NCI-H2081 treated with DMSO at 0.1 percent for 48 hours (cell line): ENCODE measurements at places on chromosomes 12 and 14.

DNA sequence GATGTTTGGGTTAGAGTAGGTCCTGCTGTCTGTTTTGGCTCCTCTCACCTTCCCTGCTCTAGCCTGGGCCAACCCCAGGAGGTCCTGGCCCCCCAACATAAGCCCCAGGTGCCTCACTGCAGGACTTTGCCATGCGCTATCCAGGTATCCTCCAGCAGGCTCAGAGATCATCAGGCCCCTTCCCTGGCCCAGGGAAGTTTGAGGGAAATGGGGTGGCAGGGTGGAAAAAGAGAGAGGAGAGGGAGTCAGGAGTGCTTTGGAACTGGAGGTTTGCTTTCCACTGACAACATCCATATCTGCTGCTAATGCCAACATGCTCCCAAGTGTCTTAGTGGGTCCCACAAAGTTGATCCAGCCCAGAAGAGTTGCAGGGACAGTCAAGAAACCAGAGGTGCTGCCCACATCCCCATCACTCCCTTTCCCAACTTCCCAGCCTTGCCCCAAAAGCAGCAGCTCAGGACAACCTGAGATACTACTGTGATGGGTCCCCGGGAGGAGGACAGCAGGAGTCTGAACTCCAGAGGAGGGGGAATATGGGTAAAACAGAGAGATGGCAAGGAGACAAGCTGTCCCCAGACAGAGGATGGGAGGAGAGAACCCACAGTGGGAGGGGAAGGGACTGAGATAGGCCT, 677 bp downstream of the TNS2 start:
- no peak for DNase-seq

DNA sequence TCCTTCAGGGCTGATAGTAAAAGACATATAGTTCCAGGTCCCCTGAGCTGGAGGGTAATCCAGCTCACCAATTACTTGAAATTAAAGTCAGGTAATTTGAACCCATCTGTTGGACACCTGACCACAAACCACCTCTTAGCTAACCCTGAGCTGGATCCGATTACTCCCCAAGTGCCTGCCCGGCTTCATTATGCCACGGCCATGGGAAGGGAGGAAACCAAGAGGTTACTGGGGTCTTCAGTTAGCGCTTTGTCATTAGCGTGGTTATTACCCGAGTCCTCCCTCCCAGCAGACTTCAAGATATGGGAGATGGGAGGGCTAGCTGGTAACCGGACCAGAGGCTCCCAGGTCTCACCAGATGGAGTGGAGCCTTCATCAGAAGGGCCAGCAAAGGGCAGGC, 1071.4 kb downstream of the BCL11B start:
- DNase-seq = no peak

DNA sequence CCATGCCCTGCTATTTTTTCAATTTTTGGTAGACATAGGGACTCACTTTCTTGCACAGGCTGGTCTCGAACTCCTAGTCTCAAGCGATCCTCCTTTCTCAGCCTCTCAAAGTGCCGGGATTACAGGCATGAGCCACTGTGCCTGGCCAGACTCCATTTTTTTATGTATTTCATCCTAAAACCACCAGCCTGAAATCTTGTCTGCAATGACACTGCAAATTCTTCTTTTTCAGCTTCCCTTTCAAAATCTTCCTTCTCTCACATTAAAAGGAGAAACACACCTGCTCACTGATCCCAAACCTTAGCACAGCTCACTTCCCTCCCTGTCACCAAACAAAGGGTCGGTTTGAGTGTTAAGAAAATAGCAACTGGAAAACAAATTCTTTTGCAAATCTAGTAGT, 62.6 kb downstream of the PPP2R5E start:
- DNase-seq = no peak

DNA sequence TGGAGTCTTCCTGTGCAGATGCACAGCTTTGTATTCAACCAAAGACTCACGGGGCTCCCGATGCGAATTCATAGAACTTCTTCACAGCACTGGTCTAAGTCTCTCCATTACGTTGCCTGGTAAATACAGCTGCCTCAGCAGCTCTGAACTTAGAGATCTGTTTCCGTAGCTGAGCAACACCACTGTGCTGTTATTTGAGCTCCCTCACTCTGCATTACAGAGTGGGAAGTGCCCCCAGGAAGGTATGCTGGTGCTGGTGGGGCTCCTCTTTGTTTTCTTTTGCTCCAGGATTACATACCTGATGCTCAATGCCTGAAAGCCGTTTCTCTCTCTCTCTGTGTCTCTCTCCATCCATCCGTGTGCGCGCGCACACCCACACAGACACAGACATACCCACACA, 227.5 kb upstream of the RMST start:
- no peak for DNase-seq

DNA sequence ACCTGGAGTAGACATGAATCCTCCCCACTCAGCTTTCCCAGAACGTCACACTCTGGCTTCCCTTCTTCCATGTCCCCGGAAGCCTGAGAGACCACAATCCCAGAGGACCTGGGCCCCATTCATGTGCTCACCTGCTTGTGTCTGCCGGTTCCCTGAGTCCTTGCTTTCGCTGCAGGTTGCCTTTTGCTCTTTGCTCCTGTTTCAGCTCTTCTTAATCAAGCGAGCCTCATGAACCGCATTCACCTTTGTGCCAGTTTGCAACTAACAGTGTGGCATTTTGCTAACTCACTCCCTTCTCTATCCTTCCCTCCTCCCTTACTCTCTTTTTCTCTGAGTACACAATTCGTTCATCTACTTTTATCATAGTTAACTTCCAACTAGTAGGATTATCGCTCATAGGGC, 23.1 kb downstream of the ENTPD5 start:
- no peak for DNase-seq

DNA sequence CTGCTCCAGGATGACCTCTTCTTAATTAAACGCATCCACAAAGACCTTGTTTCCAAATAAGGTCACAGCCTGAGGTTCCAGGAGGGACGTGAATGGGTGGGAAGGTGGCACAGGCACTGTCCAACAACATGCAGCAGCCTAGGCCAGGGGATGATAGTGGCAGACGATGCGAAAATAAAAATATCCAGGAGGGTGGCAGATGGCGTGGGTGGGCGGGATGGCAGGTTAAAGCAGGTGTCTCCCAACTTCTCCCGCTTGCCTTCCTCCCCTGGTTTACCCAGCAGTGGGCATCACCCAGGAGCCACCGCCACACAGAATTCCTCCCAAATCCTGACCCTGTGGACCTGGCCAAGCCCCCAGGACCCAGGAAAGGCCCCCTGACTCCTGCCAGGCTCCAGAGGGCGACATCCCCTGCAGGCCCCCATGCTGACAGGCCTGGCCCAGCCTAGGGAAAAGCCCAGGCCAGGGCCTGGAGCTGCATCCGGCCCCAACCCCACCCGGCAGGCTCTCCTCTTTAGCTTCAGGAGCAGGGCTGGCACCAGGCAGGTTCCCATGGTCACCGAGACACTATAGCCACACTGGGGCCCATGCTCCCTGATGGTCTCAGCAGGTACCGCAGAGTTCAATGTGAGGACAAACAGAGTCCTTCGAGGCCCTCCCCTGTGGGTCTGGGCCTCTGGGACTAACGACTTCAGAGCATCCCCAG, 9.7 kb downstream of the NCOR2 start:
- DNase-seq = no peak

- DNase-seq = no peak
Observed at GRCh38 chr12:642633-643474, 20.4 kb downstream of the NINJ2 start.
